Activated naive CD4-positive, alpha-beta T cell treated with anti-CD3 and anti-CD28 coated beads for 36 hours (primary cell): ENCODE measurements at places on chromosomes 1 and 21. TPM values are rescaled to one million over a fixed set of nuclear protein-coding genes. Genes with fewer than 3 reads are reported as not detected.

NCF2 gene
- 14.3 TPM for total RNA-seq

DNA sequence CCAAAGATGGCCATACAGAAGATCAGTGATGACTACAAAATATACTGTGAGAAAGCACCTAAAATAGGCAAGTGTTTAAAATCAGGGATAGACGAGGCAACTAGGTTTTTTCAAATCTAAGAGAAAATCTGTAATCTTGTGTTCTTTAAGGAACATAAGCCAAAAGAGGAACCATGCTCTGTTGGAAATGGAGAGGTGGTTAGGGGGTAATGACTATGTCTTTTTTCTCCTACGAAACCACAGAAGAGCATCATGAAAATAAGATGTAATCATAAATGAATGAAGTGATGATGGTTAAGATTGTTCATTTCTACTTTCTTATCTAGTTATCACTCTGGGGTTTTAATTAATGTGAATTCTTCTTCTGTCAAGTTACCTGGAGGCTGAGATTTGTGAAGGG lies 43.1 kb downstream of the RGSL1 start:
- no peak overlapping the region for H3K4me3 ChIP-seq
- peaks cover 2% of the 10 kb centered on the region for H3K27me3 ChIP-seq
- H3K4me1 ChIP-seq = no peaks in the 10 kb centered on the region
- no peak overlapping the region for H3K27ac ChIP-seq

DNA sequence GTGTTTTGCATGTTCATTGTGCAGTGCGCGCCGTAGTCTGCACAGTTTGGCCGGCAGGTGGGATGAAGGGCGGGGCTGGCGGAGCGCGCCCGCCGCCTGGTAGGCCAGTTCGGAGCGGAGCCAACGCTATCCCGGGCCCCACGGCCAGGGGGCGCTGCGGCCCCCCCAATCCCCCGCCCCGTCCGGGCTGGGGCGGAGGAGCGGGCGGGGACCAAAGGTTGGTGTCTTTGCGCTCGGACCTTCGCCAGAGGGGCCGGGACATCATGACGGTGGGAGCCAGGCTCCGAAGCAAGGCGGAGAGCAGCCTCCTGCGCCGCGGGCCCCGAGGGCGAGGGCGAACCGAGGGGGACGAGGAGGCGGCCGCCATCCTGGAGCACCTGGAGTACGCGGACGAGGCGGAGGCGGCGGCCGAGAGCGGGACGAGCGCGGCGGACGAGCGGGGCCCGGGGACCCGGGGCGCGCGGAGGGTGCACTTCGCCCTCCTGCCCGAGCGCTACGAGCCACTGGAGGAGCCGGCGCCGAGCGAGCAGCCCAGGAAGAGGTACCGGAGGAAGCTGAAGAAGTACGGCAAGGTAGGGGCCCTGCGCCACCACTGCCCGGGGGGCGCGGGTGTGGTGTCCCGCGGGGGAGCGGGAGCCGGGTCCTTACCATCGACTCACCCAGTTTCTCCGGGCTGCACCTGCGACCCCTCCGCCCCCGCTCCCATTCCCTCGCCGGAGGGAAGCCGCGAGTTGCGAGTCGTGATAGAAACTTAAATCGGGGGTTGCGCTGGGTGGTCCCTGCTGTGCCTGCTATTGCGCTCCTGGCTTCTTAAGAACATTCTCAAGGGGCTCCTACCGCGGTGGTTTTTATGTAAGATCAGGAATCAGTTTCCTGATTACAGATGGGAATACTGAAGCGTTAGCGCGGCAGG lies at the start of gene C1orf115:
TSS of gene C1orf115 (plus strand) at position 224 of the 913 bp plus-strand sequence. CDS start at position 264, 40 bp downstream.
- H3K4me3 ChIP-seq = peak within 1 kb of the TSS; percentile 81
- H3K27ac ChIP-seq = no peak within 1 kb of the TSS
- H3K36me3 ChIP-seq = no peaks in the 10 kb centered on the region
- peaks cover 4% of the 10 kb centered on the region for H3K4me1 ChIP-seq
- peaks cover 5% of the 10 kb centered on the region for H3K27me3 ChIP-seq

DNA sequence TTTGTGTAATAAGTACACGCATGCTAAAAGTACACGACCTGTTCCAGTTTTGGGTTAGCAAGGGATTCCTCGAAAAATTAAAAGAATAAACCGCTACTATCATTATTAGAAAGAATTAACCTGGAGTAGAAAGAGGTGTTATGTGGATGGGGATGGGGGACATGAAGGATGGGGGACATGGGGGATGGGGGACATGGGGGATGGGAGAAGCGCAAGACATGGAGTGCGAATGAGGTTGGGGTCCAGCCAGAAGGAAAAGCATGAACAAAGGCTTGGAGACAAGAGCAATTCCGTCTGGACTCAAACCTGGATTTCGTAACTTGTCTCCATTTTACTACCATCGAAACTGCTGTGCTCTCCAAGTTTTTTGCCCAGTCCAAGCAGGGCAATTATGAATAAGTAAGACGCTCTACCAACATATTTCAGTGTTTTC lies 591 bp upstream of the KDM1A start:
- peaks cover 37% of the 10 kb centered on the region for H3K4me1 ChIP-seq
- DNase-seq = no peak
- H3K27me3 ChIP-seq = no peaks in the 10 kb centered on the region
- H3K36me3 ChIP-seq = peaks cover 9% of the 10 kb centered on the region
- H3K27ac ChIP-seq = peak overlapping the region; percentile 83
- H3K4me3 ChIP-seq = peak overlapping the region; percentile 93

POTED gene
- total RNA-seq = not detected

AGO4 gene
- 3.1 TPM for total RNA-seq

REG4 gene
- total RNA-seq = 0.64 TPM

- peaks cover 8% of the 10 kb centered on the region for H3K4me1 ChIP-seq
- no peaks in the 10 kb centered on the region for H3K27me3 ChIP-seq
- H3K27ac ChIP-seq = no peak overlapping the region
- no peak for DNase-seq
- no peak overlapping the region for H3K4me3 ChIP-seq
- H3K36me3 ChIP-seq = peaks cover 3% of the 10 kb centered on the region
Measured at GRCh38 chr1:1082239-1082775, 8.2 kb upstream of the RNF223 start.

LAMB3 gene
- 13.0 TPM for total RNA-seq

LRRC3 gene
- total RNA-seq = 2.5 TPM
